ENCODE measurements at places on chromosomes 7 and 10. TPM values are rescaled to one million over a fixed set of nuclear protein-coding genes. Genes with fewer than 3 reads are reported as not detected.

MLXIPL gene
- 9.4 TPM for total RNA-seq

MKI67 gene
- total RNA-seq: 83.3 TPM

VPS50 gene
- 9.3 TPM for total RNA-seq

- no peak for DNase-seq
These were observed 13.2 kb upstream of the MAP3K8 start for GRCh38 chr10:30420766-30421165.

- DNase-seq: no peak
These were observed 213.4 kb downstream of the USP6NL start for GRCh38 chr10:11397980-11398580.

DNA sequence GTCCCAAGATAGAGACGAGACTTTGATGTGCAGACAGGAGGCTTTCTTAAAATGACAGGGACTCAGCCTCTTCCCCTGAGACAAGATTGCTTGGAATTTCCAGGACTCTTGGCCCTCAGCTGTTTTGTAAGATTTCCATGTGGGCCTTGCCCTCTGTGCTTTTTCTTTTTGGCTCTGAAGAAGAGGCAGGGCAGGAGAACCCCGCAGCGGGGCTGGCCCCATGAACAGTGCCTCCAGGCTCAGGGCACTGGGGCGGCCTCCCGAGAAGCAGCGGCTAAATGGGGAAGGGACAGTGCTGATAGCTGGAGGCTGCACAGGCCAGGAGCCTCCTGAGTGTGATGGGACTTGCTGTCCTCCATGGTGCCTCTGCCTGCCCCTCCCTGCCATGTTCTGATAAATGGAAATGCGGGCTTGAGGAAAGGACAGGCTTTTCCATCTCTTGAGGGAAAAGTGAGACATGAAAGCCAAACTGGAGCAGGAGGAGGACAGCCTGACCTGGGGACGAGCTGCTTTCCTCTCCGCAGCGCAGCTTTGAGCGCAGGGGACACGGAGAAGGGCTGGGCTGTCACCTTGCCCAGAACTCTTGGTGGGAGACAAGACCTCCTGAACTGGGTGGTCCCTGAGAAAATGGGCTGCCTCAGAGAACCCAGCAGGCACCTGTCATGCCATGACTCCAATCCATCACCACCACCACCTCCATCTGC is 12.1 kb downstream of the SAP25 start:
- no peak for DNase-seq

DNA sequence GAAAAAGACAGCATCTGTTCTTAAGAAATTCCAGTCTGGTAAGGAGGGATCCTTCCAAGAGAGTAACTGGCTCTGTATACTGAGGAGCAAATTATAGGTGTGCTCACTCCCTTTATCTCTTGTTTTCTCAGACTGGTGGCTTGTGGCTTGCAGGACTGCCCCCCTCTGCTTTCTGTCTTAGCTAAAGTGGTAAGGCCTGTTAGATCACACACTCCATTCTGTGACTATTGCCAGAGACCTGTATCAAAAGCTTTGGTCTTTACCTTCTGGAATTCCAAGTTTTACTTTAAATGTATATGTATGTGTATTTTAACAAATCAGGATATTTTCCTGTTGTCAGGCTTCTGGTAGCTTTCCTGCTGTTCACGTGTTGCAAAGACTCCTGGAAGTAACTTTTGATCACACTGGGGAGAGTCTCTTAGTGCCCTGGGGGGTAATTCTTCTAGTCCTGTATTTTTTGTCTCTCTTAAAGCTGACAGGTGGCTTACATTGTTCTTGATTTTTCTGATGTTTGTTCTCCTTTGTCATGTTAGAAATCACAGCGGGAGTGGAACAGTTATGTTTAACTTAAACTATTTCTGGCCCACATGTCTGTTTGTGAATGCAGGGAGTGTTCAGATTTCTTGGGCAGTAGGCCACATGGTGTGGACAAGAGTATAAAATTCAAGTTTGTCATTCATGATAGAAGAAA is 99.0 kb downstream of the PLPP4 start:
- DNase-seq: no peak
